Activated CD4-positive, CD25-positive, alpha-beta regulatory T cell (primary cell): ENCODE measurements at places on chromosomes 4 and X.

DNA sequence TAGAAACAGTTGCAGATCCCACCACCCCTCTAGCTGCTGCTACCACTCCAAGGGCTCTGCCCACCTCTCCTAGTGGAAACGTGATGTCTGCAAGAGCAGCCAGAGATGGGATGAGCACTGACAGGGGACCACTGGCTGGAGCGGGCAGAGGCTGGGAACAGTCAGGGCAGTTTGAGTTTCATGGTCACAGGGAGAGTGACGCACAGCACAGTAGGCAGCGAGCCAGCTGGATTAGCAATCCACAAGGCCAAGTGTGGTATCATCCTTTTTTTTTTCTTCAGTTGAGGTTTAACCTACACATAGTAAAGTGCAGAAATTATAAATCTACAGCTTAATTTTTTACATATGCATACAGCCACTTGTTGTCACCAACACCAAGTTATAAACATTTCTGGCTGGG is 6.4 kb upstream of the SCML2 start:
- DNase-seq: no peak

DNA sequence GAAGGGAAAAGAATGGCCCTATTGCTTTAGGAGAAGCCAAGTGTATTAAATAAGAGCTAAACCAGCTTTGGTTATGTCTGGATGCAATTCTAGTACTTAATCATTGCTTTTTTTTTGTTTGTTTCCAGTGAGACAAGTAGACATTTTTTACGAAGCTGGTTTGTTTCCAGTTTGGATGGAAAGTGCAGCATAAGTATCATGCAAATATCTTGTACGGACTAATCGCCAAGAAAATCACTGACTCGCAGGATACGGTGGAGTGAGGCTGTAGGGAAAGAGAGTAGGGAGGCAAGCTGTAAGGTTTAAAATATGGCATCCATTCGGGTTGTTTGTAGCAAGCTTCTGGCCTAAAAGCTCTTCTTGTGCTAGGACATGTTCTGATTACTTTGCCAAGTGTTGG is 64.8 kb downstream of the HPGD start:
- no peak for DNase-seq

GRCh38 chr4:78520808-78521226 is 30.8 kb upstream of the ANXA3 start:
- DNase-seq: no peak

DNA sequence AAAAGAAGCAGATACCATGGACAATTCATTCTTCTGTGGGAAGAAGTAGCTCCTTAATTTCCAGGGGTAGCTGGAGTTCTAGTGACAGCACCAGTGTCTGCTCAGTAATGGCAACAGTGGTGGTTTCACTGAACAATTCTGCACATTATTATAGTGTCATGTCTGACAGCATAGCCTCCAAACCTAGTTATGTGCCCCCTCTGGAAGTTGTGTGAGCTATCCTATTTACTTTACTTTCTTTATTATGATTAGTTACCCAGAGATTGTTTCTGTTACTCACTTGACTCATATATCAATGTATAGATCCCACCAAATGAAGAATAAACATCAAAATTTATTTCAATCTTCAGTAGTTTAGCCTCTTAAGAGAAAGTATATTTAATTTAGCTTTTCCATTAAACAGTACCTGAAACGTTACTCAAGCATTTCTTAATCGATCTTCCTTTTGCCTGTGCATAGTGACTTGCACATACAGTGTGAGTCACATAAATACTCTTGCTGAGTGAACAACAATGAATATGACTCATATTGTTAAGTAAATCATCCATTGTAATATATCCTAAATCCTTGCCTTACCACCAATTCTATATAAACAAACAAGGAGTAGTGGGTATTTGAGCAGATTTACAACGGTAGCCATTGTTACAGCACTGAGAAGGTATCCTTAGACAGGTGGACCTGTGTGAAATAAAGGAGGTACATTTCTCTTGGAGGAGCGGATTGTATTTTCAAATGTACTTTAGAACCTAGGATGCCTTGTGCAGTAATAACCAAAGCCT is 534.7 kb downstream of the ANKRD50 start:
- no peak for DNase-seq

DNA sequence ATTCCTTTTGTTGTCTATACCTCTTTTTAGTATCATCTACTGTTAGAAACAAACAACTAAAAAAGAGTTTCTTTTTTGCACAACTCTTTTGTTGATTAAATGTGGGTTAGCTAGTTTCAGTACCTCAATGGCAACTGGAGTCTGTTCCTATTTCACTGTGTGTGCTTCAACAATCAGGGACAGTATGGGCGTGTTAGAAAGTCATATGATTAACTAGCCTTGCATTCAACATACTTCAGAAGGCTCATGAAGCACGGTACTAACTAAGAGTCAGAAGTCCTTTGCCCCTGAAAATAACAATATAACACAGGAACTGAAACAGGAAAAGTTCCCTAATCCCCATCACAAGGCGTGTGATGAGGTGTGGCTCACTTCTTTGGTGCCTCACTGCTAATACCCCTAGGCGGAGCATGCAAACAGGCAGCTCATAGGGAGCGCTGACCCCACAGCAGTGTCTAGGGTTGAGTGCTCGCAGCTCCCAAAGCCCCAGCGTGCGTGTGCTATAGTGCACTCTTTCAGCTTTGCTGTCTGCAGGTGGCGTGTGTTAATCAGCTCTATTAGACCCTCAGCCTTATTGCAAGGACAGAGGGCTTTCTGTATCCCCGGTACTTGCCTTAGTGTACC is 203.1 kb upstream of the NDST3 start:
- DNase-seq: no peak

GRCh38 chr4:76188557-76188956 is 25.1 kb downstream of the SCARB2 start:
- DNase-seq: no peak

DNA sequence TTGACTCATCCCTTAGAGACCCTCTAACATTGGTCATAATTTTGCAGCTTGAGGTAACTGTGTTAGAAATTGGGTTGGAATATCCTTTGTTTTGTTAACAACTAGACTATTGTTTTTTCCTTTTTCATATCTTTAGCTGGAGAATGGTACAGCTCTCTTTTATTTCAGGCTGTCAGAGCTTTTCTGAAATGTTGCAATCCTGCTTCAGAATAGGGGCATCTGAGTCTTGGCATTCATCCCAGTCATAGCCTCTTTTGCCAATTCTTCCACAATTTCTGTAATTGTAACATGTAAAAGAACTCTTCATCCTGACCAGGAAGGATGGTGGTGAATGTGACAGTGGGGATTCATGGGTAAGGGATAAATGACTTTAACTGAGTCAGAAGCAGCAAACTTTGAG is 128.7 kb downstream of the FHIP1A start:
- DNase-seq: no peak

- no peak for DNase-seq
These were observed 3.1 kb upstream of the MSX1 start for GRCh38 chr4:4856071-4857000.

- DNase-seq: peak; percentile 22
These were observed 1.4 kb downstream of the ANKRD17 start for GRCh38 chr4:73257234-73257633.

GRCh38 chr4:184283659-184284335 is 66.1 kb upstream of the ENPP6 start:
- no peak for DNase-seq

GRCh38 chr4:126582737-126583136 is 1050.0 kb upstream of the INTU start:
- DNase-seq: no peak

DNA sequence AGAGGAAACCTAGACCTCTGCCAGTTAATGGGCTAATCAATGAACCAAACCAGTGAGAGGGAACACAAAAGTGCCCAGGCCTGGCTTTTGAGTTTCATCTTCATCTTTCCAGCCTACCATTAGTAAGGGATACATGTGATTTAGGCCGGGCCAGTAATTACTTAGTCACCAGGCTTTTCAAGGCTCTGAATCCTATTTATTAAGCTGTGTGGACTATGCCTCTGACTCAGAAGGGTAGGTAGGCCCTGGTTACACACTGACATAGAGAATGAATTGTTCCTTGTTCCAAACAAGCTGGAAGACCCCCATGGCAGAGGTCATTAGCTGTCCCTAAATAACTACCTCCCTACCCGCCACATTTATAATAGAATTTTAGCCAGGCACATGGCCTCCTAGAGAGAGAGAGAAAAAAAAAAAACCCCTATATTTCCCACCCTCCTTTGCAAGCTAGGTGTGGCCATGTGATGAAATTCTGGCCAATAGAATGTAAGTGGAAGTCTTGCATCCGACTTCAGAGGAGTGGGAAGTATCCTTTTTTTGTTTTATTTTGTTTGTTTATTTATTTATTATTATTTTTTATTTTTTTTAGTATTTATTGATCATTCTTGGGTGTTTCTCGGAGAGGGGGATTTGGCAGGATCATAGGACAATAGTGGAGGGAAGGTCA is 112.3 kb upstream of the BCOR start:
- DNase-seq: no peak

DNA sequence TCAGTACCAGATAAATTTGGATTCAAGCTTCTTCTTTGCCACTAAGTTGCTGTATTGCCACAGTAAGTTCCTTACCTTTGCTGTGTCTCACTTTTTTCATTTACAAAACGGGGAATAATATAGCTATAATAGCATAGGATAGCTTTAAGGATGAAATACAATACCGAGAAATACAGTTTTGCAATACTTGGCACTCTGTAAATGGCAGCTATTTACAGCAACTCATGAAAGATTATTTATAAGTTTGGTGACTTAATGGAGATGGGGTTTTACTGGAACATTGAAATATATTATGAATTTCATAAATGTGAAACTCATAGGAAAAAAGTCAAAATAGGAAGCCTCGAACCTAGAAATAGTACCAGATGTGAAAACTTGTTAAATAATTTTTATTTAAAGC is 27.6 kb downstream of the ANXA10 start:
- DNase-seq: no peak

GRCh38 chr4:151727365-151727764 is 33.4 kb downstream of the GATB start:
- no peak for DNase-seq

GRCh38 chr4:14396183-14396582 is 606.1 kb upstream of the CPEB2 start:
- DNase-seq: no peak

- no peak for DNase-seq
These were observed 10.8 kb upstream of the GTPBP6 start for GRCh38 chrX:329291-329910.

DNA sequence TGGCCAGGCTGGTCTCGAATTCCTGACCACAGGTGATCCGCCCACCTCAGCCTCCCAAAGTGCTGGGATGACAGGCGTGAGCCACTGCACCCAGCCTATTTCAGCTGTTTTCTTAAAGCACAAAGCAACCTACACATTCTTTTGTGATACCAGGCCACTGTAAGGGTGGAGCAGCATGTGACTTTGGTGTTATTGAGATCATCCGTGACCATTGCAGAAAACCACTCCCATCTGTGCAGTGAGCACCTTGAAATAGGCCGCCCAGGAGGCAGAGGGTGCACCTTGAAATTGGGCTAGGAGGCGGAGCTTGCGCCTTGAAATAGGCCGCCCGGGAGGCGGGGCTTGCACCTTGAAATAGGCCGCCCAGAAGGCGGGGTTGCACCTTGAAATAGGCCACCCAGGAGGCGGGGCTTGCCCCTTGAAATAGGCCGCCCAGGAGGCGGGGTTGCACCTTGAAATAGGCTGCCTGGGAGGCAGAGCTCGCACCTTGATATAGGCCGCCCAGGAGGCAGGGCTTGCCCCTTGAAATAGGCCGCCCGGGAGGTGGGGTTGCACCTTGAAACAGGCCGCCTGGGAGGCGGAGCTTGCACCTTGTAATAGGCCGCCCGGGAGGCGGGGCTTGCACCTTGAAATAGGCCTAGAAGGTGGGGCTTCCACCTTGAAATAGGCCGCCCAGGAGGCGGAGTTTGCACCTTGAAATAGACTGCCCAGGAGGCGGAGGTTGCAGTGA is 9.0 kb upstream of the SLC25A6 start:
- DNase-seq: no peak

DNA sequence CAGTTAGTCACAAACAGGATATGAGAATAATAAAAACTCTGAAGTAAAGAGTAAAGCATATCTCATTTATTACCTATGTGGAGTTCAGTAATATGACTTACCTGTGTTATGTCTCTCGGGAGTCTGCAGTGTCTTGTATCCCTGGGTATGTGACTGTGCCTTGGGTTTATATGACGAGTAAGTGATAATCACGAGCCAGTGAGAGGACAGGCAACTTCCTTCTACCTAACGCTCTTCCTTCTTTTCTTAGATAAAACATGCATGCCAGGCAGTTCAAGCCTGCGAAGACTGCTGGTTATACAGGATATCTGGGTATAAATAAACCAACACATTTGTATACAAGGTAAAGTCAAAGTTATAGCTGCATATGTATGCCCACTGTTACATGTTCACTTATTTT is at the start of gene HPGDS:
Gene HPGDS, minus strand, starts transcription at position 143 of the 400 bp plus-strand sequence. CDS start 8,207 bp downstream, outside the sequence.
- DNase-seq: no peak

DNA sequence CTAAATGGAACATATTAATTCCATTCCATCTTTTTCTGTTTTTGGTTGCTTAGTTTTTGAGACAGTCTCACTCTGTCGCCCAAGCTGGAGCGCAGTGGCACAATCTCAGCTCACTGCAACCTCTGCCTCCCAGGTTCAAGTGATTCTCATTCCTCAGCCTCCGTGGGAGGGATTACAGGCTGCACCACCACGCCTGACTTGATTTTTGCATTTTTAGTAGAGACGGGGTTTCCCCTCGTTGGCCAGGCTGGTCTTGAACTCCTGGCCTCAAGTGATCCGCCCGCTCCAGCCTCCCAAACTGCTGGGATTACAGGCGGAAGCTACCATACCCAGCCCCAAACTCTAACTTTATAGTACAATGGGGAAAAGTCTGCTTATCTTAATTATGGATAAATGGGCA is 11.2 kb downstream of the HNRNPD start:
- DNase-seq: no peak

GRCh38 chr4:160299608-160300007 is 1196.7 kb downstream of the RAPGEF2 start:
- DNase-seq: no peak

DNA sequence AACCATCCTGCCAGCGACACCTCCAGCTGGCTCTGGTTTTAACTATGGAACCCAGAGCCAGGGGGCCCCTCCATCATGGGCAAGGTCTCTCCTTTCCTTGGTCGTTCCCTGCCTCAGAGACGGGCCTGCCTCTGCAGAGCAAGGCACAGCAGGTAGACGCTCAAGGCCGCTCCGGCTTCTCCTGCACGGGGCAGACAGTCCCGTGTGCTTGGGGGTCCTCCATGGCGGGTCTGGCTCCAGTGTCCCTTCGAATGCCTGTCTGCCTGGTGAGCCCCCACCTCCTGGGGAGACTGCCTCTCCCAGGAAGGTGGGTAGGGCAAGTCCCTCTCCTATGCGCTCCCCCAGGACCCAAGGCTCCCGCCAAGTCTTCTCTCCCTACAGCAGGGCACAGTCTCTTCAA is 71.5 kb downstream of the ACOX3 start:
- DNase-seq: no peak
